T-helper 17 cell (primary cell): ENCODE measurements at places on chromosomes 2 and 18. TPM values are rescaled to one million over a fixed set of nuclear protein-coding genes. Genes with fewer than 3 reads are reported as not detected.
A peak's percentile ranks its signal among the peaks of the same experiment; 100 is the strongest.

GRCh38 chr2:144412709-144413108, 107.2 kb downstream of the ZEB2 start:
- no peak for DNase-seq

DNA sequence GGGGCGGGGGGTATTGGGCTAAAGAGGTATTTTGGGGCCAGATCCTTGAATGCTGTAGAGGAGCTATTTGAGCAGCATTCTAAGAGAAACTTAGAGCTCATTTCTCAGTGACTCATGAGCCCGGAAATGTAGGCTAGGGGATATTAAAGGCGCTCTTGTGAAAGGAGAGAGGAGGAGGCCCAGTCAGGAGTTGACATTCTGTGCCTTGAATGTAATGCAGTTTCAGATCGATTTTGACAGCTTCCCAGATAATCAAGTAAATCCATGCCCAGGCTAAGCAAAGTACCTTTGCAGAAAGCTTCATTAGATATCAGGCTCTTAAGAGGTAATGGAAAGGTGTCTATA, 1.5 kb downstream of the CAB39 start:
- DNase-seq, result no peak

GRCh38 chr2:157339965-157340655, 14.5 kb upstream of the ERMN start:
- no peak for DNase-seq

- no peak for DNase-seq
Observed at GRCh38 chr2:64795024-64795592, 141.4 kb upstream of the SERTAD2 start.

DNA sequence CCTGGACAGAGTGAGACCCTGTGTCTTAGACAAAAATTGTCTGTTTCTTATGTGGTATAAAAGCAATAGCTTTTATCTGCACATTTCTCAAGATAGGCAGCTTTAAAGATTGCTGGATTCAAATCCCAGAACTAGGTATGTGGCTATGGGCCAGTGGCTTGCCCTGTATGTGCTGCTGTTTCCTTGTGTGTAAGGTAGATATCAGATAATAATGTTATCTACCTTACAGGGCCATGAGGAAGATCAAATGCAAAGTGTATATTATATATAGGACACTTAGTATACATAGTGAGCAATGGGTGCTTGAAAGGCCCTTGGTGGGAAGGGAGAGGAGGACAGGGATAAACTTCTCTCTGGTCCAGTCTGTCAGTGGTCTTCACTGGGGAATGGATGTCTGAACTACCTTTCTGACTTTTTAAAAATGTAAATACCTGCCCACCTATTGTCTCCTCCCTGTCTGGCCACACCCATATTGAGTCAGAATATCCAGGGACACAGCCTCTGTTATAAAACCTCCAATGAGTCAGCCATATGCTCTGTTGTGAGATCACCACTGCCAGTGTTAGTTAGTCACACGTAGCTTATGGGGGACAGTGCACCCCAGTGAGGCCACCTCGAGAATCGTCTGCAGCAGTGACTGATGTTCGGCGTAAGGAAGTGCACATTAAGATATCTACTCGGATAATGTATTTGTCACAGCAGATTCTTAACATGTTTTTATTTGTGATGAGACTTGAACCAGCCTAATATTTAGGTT, 383.4 kb downstream of the PTPRM start:
- no peak for DNase-seq

The EN1 gene
- total RNA-seq, result not detected

DNA sequence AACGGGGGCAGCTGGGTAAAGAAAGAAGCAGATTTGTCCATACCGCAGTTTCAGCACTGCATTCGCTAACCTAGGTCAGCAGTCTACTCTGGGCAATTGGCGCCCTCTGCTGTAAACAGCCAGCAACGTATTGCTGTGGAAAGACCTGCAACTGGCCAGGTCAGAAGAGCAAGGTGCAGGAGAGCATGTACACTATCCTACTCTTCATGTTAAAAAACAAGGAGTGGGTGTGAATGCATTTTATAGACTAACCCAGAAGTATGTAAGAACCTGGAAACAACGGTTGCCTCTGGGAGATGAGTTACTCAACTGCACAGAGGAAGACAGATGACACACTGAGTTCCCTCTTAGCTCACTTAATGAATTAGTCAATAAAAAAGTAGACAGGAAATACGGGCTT, 6.2 kb downstream of the MRPS5 start:
- DNase-seq, result peak; percentile 40

The GAD1 gene
- total RNA-seq, result not detected

- no peak for DNase-seq
Observed at GRCh38 chr2:143730953-143731260, 601.7 kb downstream of the ARHGAP15 start.

- DNase-seq, result no peak
Observed at GRCh38 chr18:59823596-59824195, 76.1 kb upstream of the PMAIP1 start.

- no peak for DNase-seq
Observed at GRCh38 chr2:176473177-176473576, 203.9 kb downstream of the MTX2 start.

The NAGK gene
- total RNA-seq, result 102 TPM

- no peak for DNase-seq
Observed at GRCh38 chr2:159226059-159226461, 60.4 kb downstream of the WDSUB1 start.

DNA sequence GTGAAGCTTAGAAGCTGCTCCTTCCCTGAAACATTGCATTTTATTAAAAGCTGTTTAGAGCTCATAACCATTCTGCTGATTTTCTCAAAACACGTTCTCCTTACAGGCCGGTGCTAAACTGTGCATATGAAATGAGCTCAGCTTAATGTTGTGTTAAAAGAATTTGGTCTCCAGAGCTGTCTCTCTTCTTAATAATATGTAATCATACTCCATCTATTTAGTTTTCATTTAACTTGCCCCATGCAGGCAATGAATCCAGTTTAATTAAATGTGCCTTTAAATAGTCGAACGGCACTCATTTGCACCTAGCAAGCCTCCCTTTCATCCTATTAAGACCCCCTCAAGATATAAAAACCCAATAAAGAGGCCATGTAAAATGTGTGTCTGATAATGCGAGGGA, 76.3 kb downstream of the HNMT start:
- no peak for DNase-seq

GRCh38 chr2:23401427-23402204, 16.6 kb downstream of the KLHL29 start:
- no peak for DNase-seq

DNA sequence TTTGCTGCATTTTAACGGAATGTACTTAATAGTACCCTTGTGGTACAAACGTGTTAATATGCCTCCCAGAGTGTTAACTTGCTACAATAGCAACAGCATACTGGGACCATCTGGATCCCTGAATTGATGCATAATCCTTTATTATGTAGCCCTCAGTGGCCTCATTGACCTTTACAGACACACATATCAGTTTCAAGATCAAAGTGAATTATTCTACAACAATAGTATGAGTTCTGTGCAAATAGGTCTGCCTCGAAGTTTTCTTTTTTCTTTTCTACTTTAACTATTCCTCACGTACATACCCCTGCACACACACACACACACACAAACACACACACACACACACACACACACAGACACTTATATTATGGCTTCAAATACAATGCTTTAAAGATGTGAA, 1622.1 kb downstream of the LRP1B start:
- no peak for DNase-seq

DNA sequence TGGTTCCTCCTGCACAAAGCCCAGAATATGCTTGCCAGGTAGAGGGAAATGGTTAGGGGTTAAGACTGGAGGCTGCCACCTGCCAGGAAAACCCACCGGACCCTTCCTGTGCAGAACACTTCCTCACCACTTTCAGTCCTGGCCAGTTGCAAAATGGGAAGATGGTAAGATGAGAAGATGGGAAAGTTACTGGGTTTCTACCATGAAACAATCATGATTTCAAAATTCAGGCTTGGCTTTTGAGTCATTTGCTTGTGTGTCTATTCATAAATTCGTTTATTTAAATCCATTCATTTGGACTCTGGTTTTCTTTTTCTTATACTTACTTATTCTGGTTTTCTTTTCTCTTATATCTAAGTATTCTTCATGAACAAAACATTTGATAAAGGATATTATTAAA, 7.2 kb downstream of the BMP10 start:
- DNase-seq, result no peak

- no peak for DNase-seq
Observed at GRCh38 chr2:209629597-209629996, 142.0 kb upstream of the UNC80 start.

- DNase-seq, result no peak
Observed at GRCh38 chr2:100929147-100929546, 72.9 kb upstream of the RPL31 start.

- DNase-seq, result no peak
Observed at GRCh38 chr2:177726931-177727348, 334.4 kb downstream of the AGPS start.

The DLX2 gene
- total RNA-seq, result not detected

GRCh38 chr2:156319811-156320485, 12.6 kb downstream of the NR4A2 start:
- DNase-seq, result no peak

DNA sequence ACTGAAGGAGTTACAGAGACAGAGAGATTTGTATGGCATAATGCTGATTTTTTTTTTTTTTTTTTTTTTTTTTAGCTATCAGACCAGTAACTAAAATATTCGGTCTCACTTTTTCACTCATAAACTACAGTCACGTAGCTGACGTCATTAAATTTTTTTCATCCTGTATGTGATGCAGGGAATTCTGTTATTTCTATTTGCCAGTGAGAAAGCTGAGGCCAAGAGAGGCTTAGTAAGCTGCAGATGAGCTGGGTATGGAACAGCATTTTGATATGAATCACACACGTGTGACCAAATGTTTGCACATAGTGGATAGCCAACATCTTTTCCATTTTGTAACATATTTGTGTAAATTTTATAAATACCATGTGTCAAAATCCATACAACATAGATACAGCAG, 79.1 kb upstream of the EPB41L3 start:
- no peak for DNase-seq

DNA sequence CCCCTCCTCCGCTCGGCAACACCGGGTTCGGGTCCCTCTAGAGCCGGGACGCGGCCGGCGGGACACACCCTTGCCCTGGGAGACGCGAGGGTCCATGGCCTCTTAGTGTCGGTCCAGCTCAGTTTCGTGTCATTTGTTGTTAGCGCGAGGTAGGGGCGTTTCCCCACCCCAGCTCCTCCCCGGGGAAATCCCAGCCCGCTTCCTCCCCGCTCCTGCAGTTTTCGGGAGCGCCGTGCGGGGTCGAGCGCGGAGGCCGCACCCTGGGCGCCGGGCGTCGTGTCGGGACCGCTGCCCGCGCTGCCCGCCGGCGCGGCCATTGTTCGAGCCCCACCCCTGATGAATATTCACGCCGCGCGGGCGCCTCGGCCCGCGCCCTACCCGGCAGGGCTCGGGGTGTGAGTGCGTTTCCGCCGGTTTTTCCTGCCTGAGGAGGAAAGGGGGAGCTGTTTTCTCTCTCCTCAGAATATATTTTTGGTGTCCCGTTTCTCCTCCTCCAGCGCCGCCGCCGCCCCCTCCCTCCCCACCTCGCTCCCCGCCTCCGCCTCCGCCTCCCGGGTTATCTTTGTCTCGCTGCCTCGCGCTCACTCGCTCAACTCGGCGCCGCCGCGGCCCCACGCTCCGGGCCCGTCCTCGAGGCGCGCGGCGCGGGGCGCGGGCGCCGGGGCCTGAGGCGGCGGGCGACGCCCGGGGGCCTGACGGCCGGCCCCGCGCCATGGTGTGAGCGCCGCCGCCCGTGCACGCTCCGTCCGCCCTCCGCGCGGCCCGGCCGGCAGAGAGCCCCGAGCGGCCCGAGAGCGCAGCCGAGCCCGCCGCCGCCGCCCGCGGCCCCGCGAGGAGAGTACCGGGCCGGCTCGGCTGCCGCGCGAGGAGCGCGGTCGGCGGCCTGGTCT, at the start of gene MAP4K4:
Gene MAP4K4 (plus strand): TSS at position 584 of the 890 bp plus-strand sequence. CDS start 374 bp downstream, outside the sequence.
- DNase-seq, result peak; percentile 67

DNA sequence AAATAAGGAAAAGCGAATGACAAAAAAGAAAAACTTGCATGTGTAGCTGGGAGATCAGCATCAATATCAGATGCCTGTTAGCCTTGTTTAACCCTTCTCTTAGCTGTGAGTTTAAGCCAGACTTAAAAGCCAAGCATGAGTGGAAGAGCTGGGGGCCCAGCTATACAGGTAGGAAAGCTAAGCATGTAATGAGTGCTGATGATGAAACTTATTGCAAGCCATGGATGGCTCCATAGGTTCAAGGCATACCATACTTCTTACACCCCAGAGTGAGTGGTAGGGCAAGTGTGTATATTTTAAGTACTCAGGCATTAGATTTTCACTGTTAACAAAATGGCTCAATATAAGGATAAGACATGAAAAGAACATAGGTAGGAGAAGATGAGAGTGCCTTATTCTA, 28.0 kb downstream of the RBBP8 start:
- DNase-seq, result no peak

The CDH20 gene
- total RNA-seq, result 0.35 TPM

DNA sequence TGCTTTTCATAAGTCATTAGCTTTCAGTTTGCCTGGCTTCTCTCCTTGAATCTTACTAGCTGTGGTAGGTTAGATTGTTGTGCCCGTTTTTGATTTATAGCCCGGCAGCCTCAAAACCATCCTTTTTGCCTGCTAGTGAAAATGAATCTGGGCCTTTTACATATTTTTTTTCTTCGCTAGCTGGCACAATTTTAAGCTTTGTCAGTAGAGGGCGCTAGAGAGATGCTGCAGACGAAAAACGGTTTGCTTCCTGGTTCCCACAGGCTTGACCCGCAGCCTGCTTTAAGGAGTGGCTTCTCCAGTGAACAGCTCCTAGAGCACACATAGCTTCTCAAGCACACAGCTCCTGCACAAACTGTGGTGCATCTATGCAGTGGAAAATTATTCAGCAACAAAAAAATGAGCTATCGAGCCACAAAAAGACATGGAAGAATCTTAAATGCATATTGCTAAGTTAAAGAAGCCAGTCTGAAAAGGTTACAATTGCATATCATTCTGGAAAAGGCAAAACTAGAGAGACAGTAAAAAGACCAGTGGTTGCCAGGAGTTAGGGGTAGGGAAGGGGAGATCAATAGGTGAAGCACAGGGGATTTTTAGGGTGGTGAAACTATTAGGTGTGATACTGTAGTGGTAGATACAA, 47.9 kb downstream of the E2F6 start:
- DNase-seq, result no peak

The OXER1 gene
- 0.25 TPM for total RNA-seq

DNA sequence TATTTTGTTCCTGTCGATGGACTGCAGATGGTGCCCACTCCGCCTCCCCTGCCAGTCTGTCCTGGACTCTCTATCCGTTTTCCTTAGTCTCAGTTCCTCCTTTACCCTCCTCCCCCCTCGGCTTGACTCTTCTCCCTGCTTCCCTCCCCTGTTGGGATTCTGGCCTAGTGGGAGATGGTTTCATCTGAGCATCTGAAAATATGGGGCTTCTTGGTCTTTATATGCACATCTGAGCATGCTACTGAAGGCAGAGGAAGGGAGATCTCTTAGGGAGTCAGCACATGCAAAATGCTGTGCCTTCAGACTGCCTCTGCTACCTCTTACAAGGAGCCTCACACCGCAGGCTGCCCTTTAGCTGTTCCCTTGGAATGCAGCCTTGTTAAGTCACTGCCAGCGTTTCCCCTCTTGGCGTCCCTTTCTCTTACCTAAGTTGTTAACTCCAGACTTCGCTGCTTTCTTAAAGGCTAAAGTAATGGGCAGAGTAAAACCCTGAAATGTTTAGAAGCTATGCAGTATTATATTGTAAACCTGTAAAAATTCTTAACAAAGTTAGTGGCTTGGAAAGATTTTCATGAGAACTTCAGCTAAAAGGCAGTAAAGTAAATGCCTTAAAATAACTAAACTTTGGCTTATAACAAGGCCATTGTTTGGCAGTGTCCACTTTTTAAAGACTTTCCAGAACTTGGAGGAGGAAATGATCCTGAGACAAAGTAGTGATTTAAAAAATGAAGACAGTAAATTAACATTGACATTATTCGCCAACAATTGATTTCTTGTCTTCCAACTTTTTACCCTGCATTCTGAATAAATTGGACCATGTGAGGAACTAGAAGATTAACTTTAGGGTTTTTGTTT, 49.8 kb downstream of the LDLRAD4 start:
- DNase-seq, result no peak
